Spleen (tissue), 13 donors: ENCODE measurements at places on chromosomes 3 and 15. TPM values are rescaled to one million over a fixed set of nuclear protein-coding genes. Genes with fewer than 3 reads are reported as not detected.

The ST8SIA2 gene
- not detected for total RNA-seq

- no peak for DNase-seq
- no peaks in the 10 kb centered on the region for H3K36me3 ChIP-seq
- no peak overlapping the region for H3K27ac ChIP-seq
- no peaks in the 10 kb centered on the region for H3K4me1 ChIP-seq
- H3K27me3 ChIP-seq, result no peaks in the 10 kb centered on the region
These were observed 319.6 kb downstream of the AGBL1 start for GRCh38 chr15:86399041-86399954.

DNA sequence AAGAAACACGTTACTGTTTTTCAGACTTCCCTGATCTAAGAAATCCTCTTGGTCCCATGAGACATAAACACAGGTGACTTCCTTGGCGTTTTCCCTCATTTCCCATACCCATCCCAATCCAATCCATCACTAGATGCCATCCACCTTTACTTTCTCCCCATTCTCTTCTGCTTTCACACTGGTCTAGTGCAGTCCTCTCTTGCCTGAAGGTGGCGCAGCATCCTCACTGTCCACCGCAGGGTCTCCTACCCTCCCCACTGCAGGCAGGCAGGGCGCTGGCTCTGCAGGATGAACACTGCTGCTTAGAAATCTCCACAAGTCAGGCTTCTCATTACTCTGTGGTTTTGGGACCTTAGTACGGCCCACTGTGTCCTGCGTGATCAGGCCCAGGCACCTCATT lies 58.2 kb downstream of the RAB7A start:
- H3K27me3 ChIP-seq, result no peaks in the 10 kb centered on the region
- H3K36me3 ChIP-seq, result no peaks in the 10 kb centered on the region
- no peak overlapping the region for H3K27ac ChIP-seq
- peak; percentile 80 for DNase-seq

- H3K4me3 ChIP-seq, result peak overlapping the region; percentile 27
- no peaks in the 10 kb centered on the region for H3K27me3 ChIP-seq
- H3K4me1 ChIP-seq, result no peaks in the 10 kb centered on the region
- H3K27ac ChIP-seq, result peak overlapping the region; percentile 38
These were observed 19.9 kb downstream of the RBPMS2 start for GRCh38 chr15:64755427-64755940.

DNA sequence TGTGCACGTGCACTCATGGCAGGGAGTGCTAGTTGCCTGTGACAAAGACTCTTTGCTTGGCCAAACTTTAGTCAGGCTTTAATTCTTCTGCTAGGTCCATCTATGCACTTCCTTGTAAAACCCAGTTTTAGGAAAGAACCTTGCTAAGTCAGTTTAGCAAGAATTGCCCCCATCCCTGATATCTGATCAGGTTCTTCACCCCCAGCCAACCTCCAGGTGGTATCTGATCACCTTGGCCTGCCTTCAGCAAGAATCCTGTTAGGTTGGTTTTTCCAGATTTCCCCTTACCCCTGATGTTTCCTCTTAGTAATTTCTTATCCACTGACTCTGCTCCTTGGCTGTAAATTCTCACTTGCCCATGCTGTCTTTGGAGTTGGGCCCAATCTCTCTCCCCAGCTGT lies 8.4 kb downstream of the HSPBAP1 start:
- no peak overlapping the region for H3K27ac ChIP-seq
- no peak for DNase-seq
- H3K36me3 ChIP-seq, result no peaks in the 10 kb centered on the region
- H3K4me1 ChIP-seq, result peaks cover 28% of the 10 kb centered on the region
- no peaks in the 10 kb centered on the region for H3K27me3 ChIP-seq
- H3K4me3 ChIP-seq, result no peak overlapping the region
